ENCODE measurements at places on chromosomes 4 and X.

DNA sequence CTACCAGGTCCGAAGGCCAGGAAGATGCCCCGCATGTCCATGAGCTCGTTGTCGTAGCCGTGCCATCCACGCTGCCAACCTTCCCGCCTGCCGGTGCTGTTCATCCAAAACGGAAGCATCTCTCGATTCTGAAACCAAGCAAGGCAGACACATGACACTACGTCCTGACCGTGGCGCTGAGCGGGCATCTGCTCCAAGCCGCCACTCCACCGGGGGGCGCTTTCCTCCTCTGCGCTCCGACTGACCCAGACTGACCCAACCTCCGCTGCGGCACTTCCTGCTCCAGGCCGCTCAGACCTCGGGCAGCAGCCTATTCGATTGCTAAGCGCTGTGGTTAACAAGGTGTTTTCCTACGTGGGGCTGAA is 120.5 kb downstream of the ENPP6 start:
- DNase-seq = no peak

DNA sequence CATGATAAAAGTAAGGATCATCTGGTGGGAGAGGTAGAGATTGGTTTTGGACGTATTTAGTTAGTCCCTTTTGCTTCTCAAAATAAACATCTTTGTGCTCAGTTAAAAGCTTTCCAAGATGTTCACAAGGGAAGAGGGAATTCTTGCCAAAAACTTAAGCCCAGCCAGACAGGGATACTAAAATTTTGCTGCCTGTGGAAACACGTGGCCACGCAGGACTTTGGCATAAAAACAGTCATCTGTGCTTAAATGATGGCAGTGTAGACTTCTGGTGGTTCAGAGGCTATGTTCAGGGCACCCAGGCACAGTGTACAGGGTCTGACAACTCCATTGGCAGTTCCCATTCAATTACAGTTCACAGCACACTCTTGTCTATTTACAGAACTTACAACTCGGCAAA is 93.2 kb upstream of the JADE1 start:
- DNase-seq = no peak

DNA sequence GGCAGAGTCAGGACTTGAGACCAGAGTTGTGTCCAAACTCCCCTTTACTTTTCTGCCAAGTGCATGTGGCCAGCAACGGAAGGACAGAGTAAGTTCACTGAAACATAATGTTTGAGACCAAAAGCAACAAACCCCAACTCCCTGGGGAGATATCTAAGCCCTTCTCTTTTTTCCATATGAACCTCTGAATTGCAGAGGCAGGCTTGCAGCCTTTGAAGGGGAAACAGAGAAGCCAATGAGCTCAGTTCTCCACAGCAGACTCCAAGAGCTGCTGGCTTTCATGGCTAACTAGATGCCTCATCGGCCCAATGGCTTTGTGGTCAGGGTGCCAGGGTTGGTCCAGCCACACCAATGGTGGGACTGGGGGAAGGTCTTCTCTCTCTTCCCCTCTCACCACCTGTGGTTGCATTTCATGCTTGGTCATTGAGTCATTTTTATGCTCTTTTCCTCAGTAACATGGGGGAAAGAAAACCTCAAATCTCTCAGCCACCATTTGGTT is 34.0 kb downstream of the STARD8 start:
- peak; percentile 9 for DNase-seq

DNA sequence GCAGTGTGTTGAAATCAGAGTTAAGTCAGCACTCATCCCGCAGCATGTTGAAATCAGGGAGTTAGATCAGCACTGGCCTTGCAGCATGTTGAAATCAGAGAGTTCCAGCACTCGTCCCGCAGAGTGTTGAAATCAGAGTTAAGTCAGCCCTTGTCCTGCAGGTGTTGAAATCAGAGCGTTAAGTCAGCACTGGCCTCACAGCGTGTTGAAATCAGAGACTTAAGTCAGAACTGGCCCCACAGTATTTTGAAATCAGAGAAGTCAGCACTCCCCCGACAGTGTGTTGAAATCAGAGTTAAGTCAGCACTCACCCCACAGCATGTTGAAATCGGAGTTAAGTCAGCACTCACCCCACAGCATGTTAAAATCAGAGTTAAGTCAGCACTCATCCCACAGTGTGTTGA is 10.9 kb upstream of the UVSSA start:
- no peak for DNase-seq

DNA sequence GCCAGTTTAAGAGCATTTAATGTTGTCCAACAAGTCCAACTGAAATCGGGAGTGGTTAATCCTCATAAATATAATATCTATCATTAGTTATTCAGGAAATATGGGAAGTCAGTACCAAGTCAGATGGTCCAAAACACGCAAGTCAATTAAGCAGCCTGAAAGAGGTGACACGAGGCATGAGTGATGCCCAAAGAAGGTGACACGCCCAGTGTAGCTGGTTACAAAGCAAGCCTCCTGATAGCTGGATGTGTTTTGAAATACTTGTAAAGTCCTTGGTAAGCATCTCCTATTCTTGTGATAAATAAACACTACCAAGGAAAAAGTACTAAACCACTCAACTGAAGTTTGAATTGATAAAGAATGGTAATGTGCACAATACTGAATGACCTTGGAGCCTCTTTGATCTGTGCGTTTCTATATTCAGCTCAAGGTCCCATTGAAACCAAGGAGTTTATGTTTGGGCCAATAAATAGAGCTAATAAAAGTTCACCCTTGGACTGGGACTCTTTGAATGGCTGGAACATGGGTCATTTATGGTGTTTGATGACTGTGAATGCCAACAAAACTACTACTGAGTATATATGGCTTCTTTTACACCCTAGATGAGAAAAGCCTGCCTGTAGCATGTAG is 93.2 kb upstream of the KLF3 start:
- no peak for DNase-seq

DNA sequence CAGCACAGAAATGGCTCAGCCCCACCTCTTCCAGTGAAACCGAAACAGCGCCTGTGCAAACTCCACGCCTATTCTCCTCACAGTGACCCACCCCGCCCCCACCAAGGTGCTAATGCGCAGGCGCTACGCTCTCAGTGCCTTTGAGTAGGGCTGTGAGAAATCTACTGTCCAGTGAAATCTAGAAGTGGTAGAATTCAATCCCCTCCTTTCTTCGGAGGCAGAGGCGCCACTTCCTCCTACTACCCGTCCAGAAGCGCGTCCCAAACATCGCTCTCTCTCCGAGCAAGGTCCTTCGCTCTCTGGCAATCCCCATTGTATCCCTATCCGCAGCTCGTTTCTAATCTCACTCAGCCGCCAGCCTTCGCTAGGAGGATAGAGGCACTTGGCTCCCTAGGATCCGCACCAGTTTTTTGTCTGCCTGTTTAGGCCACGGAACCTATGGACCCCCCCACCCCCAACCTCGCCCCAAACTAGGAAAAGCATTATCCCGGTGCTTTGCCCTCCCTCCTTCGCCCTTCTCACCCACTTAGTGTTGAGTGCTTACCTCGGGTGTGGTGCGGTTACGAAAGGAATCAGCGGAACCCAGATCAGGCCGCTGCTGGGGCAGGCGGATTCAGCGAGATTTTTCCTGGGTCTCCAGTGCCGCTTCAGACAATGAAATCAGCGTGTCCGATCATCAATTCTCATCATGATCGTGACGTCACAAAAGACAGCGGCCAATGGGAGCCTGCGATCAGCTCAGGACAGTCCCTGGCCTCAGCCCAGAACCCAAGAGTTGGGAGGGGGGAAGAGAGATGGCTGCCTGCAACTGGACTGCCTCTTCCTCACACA is at the start of gene HDX:
TSS of gene HDX (minus strand) at position 656 of the 831 bp plus-strand sequence. CDS start 27,056 bp downstream, outside the sequence.
- DNase-seq = peak; percentile 79

- DNase-seq = peak; percentile 64
These were observed 220.6 kb upstream of the ZC4H2 start for GRCh38 chrX:65196758-65197360.

DNA sequence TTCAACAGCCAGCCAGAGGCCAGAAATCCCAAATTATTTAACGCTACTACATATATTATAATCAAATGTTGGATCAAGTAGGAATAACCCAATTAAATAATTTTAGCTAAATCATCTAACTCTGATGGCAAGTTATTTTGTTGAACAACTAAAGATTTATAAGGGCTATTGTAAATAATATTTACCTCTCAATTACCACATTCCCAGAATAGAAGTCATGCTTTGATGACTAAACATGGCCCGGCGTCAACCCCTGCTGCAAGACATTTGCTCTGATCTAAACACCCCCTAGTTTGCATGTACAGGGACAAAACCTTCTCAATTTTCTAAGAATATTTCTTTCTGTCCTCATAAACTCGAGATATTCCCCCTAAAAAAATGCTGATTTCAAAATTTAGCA is 14.2 kb downstream of the VEGFC start:
- no peak for DNase-seq

DNA sequence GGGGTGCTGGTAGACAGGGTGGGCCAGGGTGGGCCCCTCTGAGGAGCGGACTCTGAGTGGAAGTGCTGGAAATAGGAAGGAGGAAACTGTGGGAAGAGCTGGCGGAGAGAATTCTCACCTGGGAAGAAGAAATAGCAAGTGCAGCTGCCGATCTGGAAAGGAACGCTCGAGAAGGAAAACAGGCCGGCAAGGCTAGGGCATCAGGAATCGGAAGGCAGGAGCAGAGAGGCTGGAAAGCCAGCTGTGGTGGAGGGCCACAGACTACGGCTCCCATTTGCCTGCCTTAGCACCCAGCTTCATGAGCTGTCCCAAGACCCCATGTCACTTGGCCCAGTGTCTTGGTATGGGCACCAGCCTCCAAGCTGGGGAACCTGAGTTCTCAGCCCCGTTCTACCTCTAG is 37.3 kb downstream of the DCTD start:
- DNase-seq = no peak

DNA sequence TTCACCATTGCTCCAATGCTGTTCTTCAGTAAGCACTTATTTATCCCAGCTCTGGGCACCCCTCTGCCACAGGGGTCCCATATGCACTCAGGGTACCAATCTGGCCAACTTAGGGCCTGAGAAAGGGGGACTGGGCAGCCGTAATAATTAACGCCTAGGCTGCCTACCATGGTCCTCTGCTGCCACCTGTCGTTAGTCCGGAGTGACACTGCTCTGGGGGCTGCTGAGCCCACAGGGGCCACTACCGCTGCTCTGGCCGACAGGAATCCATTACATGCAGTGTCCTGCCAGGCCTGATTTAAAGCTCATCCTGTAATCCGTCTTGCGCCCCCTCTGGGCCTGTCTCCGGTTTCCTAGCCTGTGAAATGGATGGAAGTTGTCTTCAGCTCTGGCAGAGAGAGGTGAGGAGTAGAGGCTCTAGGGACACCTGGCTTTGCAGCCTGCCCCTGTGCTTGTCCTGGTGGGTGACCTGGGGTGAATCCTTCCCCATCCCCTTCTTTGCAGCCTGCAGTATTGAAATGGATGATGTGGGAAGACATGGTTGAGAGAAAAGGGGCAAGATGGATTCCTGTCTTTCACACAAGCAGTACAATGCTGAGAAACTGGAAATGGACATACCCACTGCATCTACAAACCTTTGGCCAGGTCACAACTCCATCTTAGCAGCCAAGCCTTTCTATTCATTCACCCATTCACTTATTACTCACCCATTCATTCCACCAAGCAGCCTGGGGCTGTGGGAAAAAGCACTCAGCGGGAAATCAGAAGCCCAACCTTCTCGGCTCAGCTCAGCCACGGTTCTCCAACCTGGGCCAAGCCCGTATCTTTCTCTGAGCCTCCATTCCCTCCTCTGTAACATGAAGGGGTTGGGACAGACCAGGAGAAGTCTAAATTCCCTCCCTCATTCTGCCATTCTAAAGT is 116.3 kb upstream of the NALF2 start:
- DNase-seq = peak; percentile 76

- no peak for DNase-seq
These were observed 977.8 kb downstream of the FSTL5 start for GRCh38 chr4:161186012-161186411.

DNA sequence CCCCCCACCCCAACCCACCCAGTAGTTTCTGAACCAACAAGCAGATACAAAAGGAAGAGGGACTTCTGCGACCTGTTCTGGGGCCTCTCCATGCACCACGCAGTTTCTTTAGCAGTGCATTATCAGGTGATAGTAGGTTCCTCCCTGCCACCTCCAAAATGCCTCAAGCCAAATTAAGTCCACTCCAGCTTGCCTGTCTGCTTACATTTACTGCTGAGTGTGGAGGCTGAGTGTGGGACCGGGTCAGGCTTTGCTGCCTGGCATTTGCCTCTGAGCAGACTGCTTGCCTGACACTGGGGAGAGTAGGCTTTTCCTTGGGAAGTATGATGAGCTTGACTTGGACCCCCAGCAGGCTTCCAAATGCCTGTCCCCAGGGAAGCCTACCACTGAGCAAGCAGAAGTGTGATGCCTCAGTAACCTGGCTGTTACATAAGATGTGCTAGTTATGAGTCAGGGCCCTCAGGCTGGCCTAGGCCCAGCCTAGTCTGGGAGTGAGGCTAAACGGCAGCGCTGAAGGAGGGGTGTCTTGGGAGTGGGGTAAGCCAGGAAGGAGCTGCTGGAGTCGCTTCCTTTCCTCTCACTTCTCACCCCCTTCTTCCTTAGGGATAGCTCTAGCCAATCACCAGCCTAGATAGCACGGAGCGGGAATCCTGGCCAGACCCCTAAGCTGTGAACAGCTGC is 9.0 kb downstream of the TSC22D3 start:
- DNase-seq = no peak

DNA sequence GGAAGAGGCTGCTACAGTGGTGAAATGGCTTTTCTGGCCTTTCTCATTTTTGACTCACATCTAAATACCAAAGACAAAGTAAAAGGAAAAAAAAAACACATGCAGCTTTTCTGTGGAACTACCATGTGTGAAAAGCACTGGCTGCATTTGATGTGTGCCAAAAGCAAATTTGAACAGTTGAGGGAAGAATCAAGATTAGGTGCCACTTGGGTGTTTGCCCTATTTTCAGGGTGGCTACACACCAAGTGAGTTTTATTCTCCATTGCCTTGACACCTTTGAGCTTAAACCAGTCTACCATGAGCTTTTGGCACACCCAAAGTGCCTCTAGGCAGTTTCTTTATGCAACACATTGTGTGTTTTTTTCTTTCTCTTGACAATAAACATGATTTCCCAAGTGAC is 423.9 kb downstream of the FAM133A start:
- no peak for DNase-seq

GRCh38 chr4:2301225-2301642 is 39.3 kb upstream of the MXD4 start:
- DNase-seq = no peak

DNA sequence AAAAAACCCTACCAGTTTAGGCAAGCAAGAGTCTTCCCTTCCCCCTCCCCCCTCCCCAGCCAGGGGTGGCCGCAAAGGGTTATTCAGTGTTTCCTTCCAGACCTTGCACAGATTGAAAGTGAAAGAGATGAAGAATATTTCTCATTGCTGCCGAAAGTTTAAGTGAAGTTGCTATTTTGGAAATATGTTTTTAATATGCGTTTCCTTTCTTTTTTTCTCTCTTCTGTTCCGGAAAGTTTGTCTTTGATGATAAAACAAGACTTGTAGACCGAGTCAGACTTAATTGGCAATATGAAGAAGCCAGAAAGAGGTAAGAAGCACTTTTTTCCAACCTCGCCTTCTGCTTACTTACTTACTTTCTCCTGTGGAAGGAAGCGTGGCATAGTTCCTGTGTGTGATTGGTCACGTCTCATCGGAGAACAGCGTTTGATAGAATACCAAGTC is 58.5 kb upstream of the CLCN4 start:
- no peak for DNase-seq

DNA sequence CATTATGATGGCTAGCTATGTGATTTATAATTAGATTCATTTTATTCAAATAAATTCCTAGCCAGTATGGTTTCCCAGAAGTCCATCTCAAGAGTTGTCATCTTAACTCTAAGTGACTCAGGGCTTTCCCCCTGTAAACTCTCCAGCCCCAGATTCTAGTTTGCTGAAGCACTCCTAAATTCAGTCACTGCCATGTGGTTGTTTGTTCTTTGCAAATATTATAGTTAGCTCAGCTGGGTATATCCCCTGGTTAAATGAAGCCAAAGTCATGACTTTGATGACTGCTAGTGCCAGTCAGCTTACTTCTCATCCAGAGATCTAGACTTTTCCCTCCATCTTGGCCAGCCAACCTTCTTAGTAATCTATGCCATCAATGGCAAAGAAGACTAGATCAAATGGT is 126.0 kb downstream of the GRIA3 start:
- no peak for DNase-seq

Measured in urothelium cell line (cell line).